Renal cortical epithelial cell (primary cell): ENCODE measurements at places on chromosomes 3 and 15. TPM values are rescaled to one million over a fixed set of nuclear protein-coding genes. Genes with fewer than 3 reads are reported as not detected.

The XIRP1 gene
- not detected in 2 replicates for total RNA-seq

The GOLGA6B gene
- total RNA-seq: not detected in 2 replicates

The LTF gene
- 1.7 and 299 TPM in 2 replicates for total RNA-seq

The WDR93 gene
- 0.69 and 1.2 TPM in 2 replicates for total RNA-seq

The FANCI gene
- total RNA-seq: 7.4 and 32.1 TPM in 2 replicates

The DLL4 gene
- total RNA-seq: 0.15 and 0.17 TPM in 2 replicates

The DNAH12 gene
- 0.17 and 0.25 TPM in 2 replicates for total RNA-seq

The SCAANT1 gene
- not detected in 2 replicates for total RNA-seq

The MBNL1 gene
- 76.8 and 110 TPM in 2 replicates for total RNA-seq

The LOXL1 gene
- total RNA-seq: 62.8 and 70.7 TPM in 2 replicates

The SNURF gene
- 8.0 and 14.7 TPM in 2 replicates for total RNA-seq
